ENCODE measurements at places on chromosomes 1 and 21. TPM values are rescaled to one million over a fixed set of nuclear protein-coding genes. Genes with fewer than 3 reads are reported as not detected.
A peak's percentile ranks its signal among the peaks of the same experiment; 100 is the strongest.

DNA sequence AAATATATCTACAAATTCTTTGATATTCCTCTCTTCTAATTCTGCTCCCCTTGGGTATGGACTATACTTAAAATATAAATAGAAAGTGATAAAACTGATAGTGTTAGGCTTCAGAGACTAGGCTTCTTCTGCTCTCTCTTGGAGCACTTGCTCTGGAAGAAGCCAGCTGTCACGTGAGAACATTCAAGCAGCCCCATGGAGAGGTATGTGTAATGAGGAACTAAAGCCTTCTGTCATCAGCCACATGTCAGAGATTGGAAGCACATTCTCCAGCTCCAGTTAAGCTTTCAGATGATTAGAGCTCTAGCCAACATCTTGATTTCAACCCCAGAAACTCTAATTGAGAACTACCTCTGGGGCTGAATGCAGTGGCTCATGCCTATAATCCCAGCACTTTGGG, 34.3 kb downstream of the XKR8 start:
- DNase-seq: no peak

DNA sequence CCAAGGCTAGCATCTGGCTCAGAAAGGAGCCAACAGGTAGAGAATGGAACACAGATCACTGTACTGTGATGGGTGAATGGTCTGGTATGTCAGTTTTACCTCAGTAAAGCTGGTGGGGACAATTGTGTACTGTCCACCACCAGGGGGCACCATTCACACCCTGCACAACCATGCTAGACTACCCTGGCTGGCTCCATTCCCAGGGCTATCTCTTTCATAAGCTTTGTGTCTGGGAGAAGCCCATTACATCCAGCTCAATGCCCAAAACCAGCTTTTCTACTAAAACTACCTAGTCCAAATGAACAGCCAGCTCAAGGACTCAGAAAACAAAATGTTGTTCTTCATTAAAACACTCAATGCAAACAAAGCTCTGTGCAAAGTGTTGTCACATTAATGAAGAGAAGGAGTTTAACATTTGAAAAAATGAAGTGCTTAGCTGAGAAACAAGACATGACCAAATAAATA, 62.0 kb upstream of the RASAL2 start:
- peak; percentile 76 for DNase-seq

GRCh38 chr21:27024971-27025370, 58.1 kb upstream of the ADAMTS5 start:
- no peak for DNase-seq

- no peak for DNase-seq
Measured at GRCh38 chr1:176884286-176884685, 280.2 kb downstream of the ASTN1 start.

- no peak for DNase-seq
Measured at GRCh38 chr1:238811211-238811879, 575.0 kb upstream of the CHRM3 start.

The BGLAP gene
- 6.8 TPM for total RNA-seq

The FAM72B gene
- total RNA-seq: 4.1 TPM

The ERO1B gene
- total RNA-seq: 7.0 TPM

Measured in mesothelial cell of epicardium (in vitro differentiated cells).